ENCODE measurements at places on chromosomes 5 and 9. TPM values are rescaled to one million over a fixed set of nuclear protein-coding genes. Genes with fewer than 3 reads are reported as not detected.

CRB2 gene
- total RNA-seq = not detected

ATP6V1G1 gene
- total RNA-seq = 167 TPM

FRRS1L gene
- 0.07 TPM for total RNA-seq

ARSB gene
- 6.6 TPM for total RNA-seq

LRRC19 gene
- not detected for total RNA-seq

FOXD4L6 gene
- 0.05 TPM for total RNA-seq

FAM81B gene
- not detected for total RNA-seq

ABLIM3 gene
- 7.6 TPM for total RNA-seq

CENPH gene
- total RNA-seq = 45.1 TPM

CDK7 gene
- total RNA-seq = 38.6 TPM

FSD1L gene
- total RNA-seq = 0.51 TPM

ADAMTS12 gene
- 1.6 TPM for total RNA-seq

IFNA21 gene
- total RNA-seq = not detected

PCDHGA6 gene
- 0.63 TPM for total RNA-seq

TAF11L10 gene
- total RNA-seq = not detected

DMRTA1 gene
- total RNA-seq = 2.4 TPM

RPL7A gene
- 3,439 TPM for total RNA-seq

OLFML2A gene
- total RNA-seq = 37.5 TPM

ZNF608 gene
- 7.6 TPM for total RNA-seq

CNTFR gene
- 0.42 TPM for total RNA-seq

ST8SIA4 gene
- 0.05 TPM for total RNA-seq

PCDHB13 gene
- total RNA-seq = 0.14 TPM

LURAP1L gene
- total RNA-seq = 12.1 TPM

TAS2R1 gene
- not detected for total RNA-seq

ADAMTSL2 gene
- total RNA-seq = not detected

HTR1A gene
- total RNA-seq = not detected

FKTN gene
- 55.9 TPM for total RNA-seq

TMEFF1 gene
- 0.99 TPM for total RNA-seq

CDH9 gene
- total RNA-seq = not detected

GHR gene
- 0.42 TPM for total RNA-seq

OGN gene
- total RNA-seq = not detected

DIRAS2 gene
- total RNA-seq = not detected

CXCL14 gene
- 8.5 TPM for total RNA-seq

KCTD16 gene
- 0.28 TPM for total RNA-seq

ADRB2 gene
- 29.5 TPM for total RNA-seq

SH3GL2 gene
- total RNA-seq = 0.07 TPM

PDE8B gene
- total RNA-seq = not detected

MPDZ gene
- total RNA-seq = 14.1 TPM

LCN2 gene
- total RNA-seq = 24.7 TPM

Data from airway epithelial cell (primary cell).